MCF 10A (cell line): ENCODE measurements at places on chromosomes 1 and 21. TPM values are rescaled to one million over a fixed set of nuclear protein-coding genes. Genes with fewer than 3 reads are reported as not detected.

The CASZ1 gene
- 11.1 and 13.2 TPM in 2 replicates for total RNA-seq

The LCE3D gene
- 0.75 TPM in 1 of 2 replicates, not detected in the other for total RNA-seq

The MYCL gene
- total RNA-seq = 0.63 and 1.1 TPM in 2 replicates

The FCGR1A gene
- not detected in 2 replicates for total RNA-seq

The GPN2 gene
- total RNA-seq = 38.9 and 39.7 TPM in 2 replicates

The ADGRL4 gene
- 0.21 TPM in 1 of 2 replicates, not detected in the other for total RNA-seq

The FNDC10 gene
- total RNA-seq = 4.3 and 5.1 TPM in 2 replicates

The COL24A1 gene
- not detected in 2 replicates for total RNA-seq

The C8A gene
- not detected in 2 replicates for total RNA-seq

The PRR9 gene
- not detected in 2 replicates for total RNA-seq

The RGS7 gene
- total RNA-seq = 0.42 and 0.61 TPM in 2 replicates

The VPS45 gene
- 35.1 and 55.1 TPM in 2 replicates for total RNA-seq

The CIART gene
- 5.0 and 5.2 TPM in 2 replicates for total RNA-seq

The PCP4L1 gene
- not detected in 2 replicates for total RNA-seq

The LYSMD1 gene
- 14.4 and 22.3 TPM in 2 replicates for total RNA-seq
